ENCODE measurements at places on chromosomes 7 and 10. TPM values are rescaled to one million over a fixed set of nuclear protein-coding genes. Genes with fewer than 3 reads are reported as not detected.

DNA sequence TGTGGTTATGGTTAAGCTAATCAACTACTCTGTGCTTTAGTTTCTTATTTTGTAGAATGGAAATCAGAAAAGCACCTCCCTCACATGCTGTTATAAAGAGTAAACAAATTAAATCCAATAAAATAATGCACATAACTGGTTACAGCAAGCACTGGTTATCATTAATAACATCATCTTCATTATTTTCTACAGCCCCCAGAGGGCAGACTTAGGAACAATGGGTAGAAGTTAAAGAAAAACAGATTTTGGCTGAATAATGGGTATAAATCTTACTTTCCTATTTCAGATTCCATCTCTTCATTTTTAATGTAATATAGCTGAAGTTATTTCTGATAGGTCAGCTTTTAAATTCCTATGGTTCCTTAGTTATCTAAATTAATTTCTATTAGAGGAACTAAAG, 126.5 kb downstream of the DOCK4 start:
- no peak for DNase-seq

DNA sequence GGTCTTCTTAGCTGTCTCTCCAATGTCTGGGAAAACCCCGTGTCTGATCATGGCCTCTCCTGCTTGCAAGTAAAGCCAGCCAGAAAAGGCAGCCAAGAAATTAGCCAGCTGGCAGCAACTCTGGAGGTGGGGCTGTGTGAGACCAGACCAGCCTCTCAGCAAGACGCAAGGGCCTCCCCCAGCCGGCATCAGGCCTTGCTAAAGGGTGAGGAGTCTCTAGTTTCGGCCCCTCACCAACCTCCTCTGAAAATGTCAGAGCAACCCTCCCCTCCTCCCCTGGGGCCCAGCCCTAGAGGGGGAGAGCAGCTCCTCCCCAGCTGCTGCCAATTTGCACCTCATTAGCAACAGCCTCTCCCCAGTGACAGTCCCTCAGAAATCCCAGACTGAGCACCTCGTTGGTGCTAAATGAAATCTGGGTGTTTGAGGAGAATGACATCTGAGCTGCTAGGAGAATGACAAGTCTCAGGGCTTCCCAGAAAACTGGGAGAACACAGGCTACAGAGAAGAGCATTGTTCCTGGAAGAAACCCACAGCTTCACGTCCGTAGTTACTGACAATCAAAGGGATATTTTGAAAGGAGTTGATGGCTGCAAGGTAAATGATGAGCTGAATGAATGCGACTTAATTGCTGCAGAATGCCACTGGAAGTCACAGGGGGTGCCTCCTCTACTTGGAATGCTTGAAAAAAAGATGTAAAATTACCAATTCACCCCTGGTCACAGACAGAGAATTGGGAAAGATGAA, 25.9 kb downstream of the DGKI start:
- DNase-seq: peak; percentile 30

DNA sequence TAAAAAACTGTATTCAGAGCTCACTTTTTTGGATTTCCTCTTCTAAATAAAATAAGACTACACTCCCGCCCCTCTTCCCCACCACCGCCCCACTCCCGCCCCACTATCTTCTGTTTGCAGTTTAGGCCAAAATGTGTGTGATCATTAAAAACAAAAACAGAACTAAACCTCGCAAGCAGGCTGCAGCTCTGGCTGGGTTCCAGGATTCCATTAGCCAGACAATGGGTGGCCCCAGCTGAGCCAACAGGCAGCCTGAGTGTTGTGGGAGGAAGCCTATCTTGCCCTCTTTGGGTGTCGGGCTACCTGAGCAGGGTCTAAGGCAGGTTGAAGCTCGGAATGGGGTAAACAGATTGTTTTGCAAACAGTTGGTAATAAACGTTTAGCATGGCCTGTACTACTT, 41.7 kb downstream of the ARL4A start:
- DNase-seq: peak; percentile 51

- DNase-seq: no peak
These were observed 199.7 kb downstream of the TNS3 start for GRCh38 chr7:47382200-47382599.

Gene CRYGN
- not detected for total RNA-seq

Gene STEAP1B
- total RNA-seq: 7.4 TPM

Gene RTKN2
- 15.1 TPM for total RNA-seq

GRCh38 chr10:116287906-116288501, 15.0 kb upstream of the GFRA1 start:
- peak; percentile 75 for DNase-seq

Data from fibroblast of villous mesenchyme (primary cell).